ENCODE measurements at places on chromosomes 1 and 21.
A peak's percentile ranks its signal among the peaks of the same experiment; 100 is the strongest.

DNA sequence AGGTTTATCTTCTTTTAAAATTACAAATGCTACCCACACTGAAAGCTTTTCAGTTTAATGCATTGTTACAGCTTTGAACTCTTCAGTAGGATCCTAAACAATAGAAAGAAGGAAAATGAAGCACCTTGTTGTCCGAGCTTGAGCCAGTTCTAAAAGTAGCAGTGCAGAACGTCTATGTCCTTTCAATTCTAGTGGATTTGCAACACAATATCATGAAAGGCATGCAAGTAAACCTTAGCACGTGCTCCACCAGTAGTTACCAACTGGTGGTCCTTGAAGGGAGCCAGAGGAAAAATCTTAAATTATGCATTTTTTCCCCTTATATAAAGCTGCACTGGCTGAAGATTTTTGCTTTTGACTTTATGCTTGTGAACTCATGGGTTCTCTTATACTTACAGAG lies 208.2 kb downstream of the NFIA start:
- no peak for DNase-seq

- DNase-seq: no peak
Measured at GRCh38 chr1:116693759-116694480, 26.4 kb upstream of the IGSF3 start.

- no peak for DNase-seq
Measured at GRCh38 chr1:235802573-235803346, 63.9 kb downstream of the LYST start.

GRCh38 chr1:22839806-22840205 lies 129.2 kb downstream of the EPHB2 start:
- no peak for DNase-seq

- peak; percentile 64 for DNase-seq
Measured at GRCh38 chr1:210754878-210755665, 378.9 kb downstream of the KCNH1 start.

GRCh38 chr1:181097242-181097641 lies 8.7 kb downstream of the IER5 start:
- no peak for DNase-seq

DNA sequence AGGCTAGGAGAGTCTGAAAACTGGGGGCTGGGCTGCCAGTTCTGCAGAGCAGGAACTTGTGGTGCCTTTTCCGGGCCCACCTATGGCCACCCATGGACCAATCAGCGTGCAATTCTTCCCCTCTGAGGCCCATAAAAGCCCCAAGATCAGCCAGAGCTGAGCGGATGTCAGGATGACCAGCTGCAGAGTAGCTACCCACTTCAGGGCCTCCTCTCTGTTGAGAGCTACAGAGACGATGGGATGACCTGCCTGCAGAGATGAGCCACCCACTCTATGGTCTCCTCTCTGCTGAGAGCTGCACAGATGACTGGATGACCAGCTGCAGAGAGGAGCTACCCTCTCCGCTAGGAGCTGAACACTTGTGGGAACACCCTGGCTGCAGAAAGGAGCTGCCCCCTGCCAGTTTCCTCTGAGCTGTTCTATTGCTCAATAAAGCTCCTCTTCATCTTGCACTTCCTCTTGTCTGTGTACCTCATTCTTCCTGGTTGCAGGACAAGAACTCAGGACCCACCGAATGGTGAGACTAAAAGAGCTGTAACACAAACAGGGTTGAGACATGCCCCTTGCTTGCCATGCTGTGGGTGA lies 12.8 kb upstream of the AADACL4 start:
- DNase-seq: no peak

- peak; percentile 57 for DNase-seq
Measured at GRCh38 chr1:165073185-165074007, 283.1 kb downstream of the LMX1A start.

DNA sequence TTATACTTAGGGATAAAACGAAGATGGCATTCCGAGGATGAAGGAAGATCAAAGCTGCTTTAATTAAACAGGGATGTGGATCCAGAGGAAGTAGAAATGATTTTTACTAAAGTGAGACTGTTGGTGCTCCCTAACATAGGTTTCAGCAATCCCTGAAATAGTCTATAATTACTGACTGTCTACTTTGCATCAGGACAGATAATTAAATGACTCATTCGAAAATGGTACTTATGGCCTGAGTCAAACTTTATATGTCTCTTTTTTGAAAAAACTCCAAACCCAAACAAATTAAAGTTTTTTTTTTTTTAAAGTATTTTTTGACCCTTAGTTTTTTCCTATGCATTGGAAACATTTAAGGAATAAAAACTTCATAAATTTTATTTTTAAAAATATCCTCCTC lies 90.3 kb downstream of the LYST start:
- DNase-seq: no peak

- no peak for DNase-seq
Measured at GRCh38 chr1:94793296-94793656, 26.9 kb upstream of the SLC44A3 start.

GRCh38 chr1:18516473-18516872 lies 35.7 kb downstream of the KLHDC7A start:
- DNase-seq: no peak

GRCh38 chr1:201650623-201650933 lies 111.7 kb downstream of the NAV1 start:
- no peak for DNase-seq

DNA sequence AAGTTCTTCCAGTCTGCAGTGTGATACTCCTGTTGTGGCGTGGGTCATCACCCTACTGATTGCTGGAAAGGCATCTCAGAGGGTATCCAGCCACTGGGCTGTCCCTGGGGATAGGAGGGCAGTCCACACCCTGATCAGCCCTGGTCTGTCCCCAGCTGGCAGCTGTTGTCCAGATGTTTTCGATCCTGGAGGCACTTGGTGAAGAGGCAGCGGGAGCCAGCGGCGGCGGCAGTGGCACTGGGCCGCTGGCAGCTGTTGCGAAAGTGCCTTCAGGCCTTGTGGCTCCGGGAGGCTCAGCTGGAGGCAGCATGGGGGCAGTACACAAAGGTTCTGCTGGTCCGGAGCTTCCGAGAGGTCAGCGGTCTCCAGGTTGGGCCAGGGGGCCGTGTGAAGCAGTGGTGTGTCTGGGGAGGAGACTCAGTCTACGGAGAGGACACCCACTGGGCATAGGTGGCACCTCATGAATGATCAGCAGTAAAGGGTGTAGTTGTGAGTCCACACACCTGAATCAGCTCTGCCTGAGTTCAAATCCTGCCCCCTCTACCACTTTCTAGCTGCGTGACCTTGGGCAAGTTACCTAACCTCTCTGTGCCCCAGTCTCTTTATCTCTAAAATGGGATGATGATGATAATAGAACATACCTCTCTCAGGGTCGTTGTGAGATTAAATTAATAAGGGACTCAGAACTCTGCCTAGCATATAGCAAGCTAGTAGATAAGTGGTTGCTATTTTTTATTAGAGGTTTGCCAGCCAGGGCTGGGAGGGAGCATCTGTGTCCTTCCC lies 6.1 kb downstream of the C1orf167 start:
- no peak for DNase-seq

DNA sequence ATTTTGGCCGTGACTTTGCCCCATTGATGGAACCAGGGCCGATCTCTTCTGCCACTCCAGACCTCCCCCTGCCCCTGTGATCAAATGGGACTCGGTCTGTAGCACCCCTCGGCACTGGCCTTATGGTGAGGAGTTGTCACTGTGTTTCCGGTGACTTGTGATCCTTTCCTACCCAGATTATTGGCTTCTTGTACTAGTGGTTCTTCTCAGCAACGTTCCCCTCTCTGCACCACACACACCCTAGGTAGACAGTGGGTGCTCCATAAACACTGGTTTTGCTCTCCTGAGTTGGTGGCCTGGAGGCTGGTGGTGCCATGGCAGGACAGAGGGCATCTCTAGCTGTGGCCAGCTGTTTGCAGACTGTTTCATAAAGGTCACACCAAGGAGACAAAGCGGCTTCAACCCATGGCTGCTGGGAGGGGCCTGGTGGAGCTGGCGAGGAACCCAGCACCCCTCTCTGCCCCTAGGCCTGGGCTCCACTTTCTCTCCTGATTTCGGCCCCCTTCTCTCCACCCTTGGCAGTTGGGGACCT lies 50.7 kb downstream of the DHRS3 start:
- DNase-seq: no peak

GRCh38 chr1:30518186-30518585 lies 205.2 kb downstream of the MATN1 start:
- DNase-seq: no peak

DNA sequence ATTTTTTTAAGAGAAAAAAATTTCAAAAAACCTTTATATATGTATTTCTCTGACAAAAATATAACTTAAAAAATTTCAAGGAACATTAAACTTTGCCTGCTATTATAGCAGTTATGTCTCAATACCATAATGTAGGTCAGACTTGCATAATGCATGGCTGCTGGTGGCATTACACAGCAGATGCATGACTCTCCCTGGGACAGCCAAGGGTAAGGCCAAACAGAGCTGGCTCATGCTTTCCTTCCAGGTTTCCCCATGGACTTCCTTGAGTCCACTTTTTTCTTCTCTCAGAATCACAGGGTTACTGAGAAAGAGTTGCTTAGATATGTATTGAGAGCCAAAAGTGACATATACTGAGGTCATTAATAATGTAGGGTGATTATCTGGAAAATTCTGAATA lies 43.7 kb downstream of the RHOU start:
- DNase-seq: no peak

DNA sequence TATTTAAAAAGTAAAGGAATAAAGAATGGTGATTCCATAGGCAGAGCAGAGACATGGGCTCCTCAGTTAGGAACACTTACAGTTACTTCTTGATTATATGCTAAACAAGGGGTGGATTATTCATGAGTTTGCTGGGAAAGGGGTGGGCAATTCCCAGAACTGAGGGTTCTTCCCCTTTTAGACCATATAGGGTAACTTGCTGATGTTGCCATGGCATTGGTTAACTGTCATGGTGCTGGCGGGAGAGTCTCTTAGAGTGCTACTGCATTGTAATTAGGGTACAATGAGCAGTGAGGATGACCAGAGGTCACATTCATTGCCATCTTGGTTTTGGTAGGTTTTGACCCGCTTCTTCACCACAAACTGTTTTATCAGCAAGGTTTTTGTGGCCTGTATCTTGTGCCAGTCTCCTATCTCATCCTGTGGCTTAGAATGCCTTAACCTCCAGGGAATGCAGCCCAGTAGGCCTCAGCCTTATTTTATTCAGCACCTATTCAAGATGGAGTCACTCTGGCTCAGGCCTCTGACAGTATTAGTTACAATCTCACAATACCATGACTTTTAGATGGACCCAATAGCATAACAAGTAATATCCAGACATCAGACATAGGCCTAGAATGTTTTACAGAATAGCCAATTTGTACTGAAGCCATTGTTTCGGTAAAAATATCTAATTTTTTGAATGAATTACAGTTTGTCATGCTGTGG lies 106.8 kb downstream of the ZBTB18 start:
- no peak for DNase-seq

- DNase-seq: no peak
Measured at GRCh38 chr1:161738627-161739287, 10.8 kb upstream of the DUSP12 start.

- DNase-seq: no peak
Measured at GRCh38 chr1:92543131-92544055, 56.7 kb upstream of the GFI1 start.

DNA sequence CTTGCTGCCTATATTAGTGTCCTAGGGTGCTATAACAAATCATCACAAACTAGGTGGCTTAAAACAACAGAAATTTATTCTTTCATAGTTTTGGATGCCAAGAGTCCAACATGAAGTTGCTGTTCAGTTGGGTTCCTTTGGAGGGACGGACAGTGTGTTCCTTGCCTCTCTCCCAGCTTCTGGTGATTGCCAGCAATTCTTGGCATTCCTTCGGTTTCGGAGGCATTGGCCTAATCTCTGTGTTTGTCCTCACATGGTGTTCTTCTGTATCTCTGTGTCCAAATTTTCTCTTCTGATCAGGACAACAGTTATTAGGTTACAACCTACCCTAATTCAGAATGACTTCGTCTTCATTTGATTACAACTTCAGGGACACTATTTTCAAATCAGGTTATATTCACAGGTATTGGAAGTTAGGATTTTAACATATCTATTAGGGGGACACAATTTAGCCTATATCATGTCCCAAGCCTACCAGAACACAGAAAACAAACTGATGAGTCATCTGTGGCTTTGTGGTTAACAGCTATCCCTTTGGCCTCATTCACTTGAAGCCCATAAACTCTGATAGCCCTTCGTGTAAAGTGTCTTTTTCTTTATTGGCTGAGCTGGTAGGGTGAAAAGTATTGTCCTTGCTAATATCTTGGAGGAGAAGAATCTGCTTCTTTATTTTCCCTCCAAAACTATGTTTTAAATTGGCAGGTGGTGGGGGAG lies 83.2 kb upstream of the PAPPA2 start:
- DNase-seq: no peak

- peak; percentile 42 for DNase-seq
Measured at GRCh38 chr1:86499987-86500593, 31.4 kb downstream of the CLCA1 start.

DNA sequence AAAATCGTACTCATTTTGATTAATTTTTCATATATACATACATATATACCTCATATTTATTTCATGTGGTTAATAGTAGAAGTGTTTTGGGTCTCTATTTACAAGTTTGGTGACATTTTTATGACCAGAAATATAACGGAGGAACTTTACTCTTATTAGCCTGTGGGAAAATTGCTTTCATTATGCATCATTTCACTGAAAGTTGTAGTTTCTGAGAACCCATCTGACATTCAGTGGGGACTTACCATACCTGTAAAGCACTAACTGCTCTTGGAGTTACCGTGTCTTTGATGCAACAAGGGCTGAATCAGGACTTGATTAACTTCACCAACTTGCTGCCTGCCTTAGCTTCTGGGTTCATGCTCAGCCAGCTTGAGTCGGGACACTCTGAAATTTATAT lies 49.9 kb upstream of the ITPKB start:
- no peak for DNase-seq

- no peak for DNase-seq
Measured at GRCh38 chr1:209101106-209101505, 482.4 kb upstream of the CAMK1G start.

DNA sequence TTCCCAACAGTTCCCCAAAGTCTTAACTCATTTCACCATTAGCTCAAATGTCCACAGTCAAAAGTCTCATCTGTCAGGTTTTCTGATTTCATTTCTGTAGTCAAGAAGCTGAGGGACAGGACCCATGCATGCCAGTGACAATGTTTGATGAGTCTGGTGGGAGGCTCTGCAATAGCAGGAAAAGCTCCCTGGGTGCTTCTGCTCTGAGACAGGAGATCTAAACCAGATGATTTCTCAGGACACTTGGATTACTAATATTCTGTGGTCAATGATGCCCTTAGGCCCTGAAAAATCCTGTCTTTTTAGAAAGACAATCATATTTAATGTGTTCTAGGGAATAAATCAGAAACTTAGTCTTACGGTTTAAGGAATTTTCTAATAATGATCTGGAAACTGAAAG lies 56.4 kb downstream of the PCBP3 start:
- no peak for DNase-seq
